GM12891 (cell line): ENCODE measurements at places on chromosomes 7 and 10.

GRCh38 chr7:143203386-143203785, 18.5 kb upstream of the TAS2R40 start:
- DNase-seq: no peak

GRCh38 chr7:1611708-1612241, 41.9 kb upstream of the PSMG3 start:
- no peak for DNase-seq

- no peak for DNase-seq
Measured at GRCh38 chr7:132077971-132078685, 498.1 kb downstream of the PLXNA4 start.

GRCh38 chr10:69464801-69465401, 13.6 kb downstream of the TSPAN15 start:
- no peak for DNase-seq

- no peak for DNase-seq
Measured at GRCh38 chr10:110793128-110793812, 78.5 kb upstream of the PDCD4 start.
